ENCODE measurements at places on chromosomes 16 and 17. TPM values are rescaled to one million over a fixed set of nuclear protein-coding genes. Genes with fewer than 3 reads are reported as not detected.

GRCh38 chr16:55555436-55555835 lies 11.0 kb upstream of the CAPNS2 start:
- no peak overlapping the region for H3K27ac ChIP-seq
- H3K4me1 ChIP-seq = no peaks in the 10 kb centered on the region
- H3K4me3 ChIP-seq = no peak overlapping the region
- no peak for DNase-seq
- H3K36me3 ChIP-seq = no peaks in the 10 kb centered on the region

- peaks cover 28% of the 10 kb centered on the region for H3K27me3 ChIP-seq
- H3K4me3 ChIP-seq = no peak overlapping the region
- H3K36me3 ChIP-seq = no peaks in the 10 kb centered on the region
- no peaks in the 10 kb centered on the region for H3K4me1 ChIP-seq
Measured at GRCh38 chr17:68580236-68580770, 20.9 kb downstream of the FAM20A start.

DNA sequence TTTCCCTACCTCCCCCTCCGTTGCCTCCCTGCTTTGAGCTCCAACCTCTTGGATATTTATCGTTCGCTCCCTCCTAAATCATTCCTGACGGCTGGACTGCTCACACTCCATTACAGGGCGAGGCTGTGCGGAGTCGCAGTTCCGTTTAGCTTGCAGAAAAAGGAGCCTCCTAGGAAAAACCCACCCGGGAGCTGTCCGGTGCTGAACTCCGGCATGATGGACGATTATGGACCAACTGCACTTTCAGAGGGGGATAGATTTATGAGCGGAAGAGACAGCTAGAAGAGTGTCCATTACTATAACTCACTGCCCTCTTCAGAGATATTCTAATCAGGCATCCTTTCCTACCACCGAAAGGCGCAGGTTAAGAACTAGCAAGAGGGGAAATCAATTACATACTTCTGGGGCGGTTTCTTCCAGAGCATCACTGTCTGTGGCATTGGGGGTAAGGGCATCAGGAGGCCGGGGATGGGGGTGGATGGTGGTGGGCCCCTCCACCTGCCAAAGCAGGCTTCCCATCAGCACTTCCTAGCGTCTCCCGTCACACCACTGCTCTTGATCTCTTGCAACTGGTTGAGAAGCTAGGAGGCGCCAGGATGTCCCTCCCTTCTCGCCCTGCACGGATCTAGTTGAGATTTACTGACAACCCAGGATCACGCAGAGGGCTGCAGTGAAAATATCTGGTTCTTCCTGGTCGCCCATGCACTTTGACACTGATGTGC lies 251.2 kb downstream of the ENGASE start:
- no peaks in the 10 kb centered on the region for H3K36me3 ChIP-seq
- H3K4me1 ChIP-seq = no peaks in the 10 kb centered on the region
- DNase-seq = peak; percentile 37
- no peak overlapping the region for H3K4me3 ChIP-seq
- no peak overlapping the region for H3K27ac ChIP-seq

DNA sequence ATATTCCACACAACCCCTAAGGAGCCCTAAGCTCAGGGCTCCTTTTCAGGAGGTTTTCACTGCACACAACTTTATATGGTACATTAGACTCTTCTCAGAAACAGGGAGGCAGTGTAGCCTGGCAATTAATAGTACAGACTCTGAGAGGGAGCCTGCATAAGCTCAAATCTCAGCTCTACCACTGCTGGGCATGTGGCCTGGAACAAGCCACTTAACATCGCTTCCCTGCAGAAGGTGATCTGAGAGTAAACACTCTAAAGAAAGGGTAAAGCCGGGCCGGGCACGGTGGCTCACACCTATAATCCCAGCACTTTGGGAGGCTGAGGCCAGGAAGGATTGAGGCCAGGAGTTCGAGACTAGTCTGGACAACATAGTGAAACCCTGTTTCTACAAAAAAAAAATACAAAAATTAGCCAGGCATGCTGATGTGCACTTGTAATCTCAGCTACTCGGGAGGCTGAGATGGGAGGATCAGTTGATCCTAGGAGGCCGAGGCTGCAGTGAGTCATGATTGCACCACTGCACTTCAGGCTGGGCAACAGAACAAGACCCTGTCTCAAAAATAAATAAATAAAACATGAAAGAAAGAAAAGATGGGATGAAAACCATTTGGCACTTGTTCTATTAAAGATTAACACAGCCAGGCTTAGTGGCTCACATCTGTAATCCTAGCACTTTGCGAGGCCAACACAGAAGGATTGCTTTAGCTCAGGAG lies 70.7 kb upstream of the DNAJA2 start:
- H3K36me3 ChIP-seq = no peaks in the 10 kb centered on the region
- no peak for DNase-seq
- H3K4me3 ChIP-seq = no peak overlapping the region
- no peaks in the 10 kb centered on the region for H3K4me1 ChIP-seq

- no peak for DNase-seq
- H3K4me3 ChIP-seq = no peak overlapping the region
- no peaks in the 10 kb centered on the region for H3K27me3 ChIP-seq
- H3K27ac ChIP-seq = no peak overlapping the region
- no peaks in the 10 kb centered on the region for H3K4me1 ChIP-seq
Measured at GRCh38 chr17:61755668-61756067, 107.7 kb downstream of the BRIP1 start.

- H3K4me3 ChIP-seq = no peak overlapping the region
- DNase-seq = no peak
- no peaks in the 10 kb centered on the region for H3K36me3 ChIP-seq
- H3K27me3 ChIP-seq = no peaks in the 10 kb centered on the region
Measured at GRCh38 chr16:79848719-79849118, 248.2 kb upstream of the MAF start.

GRCh38 chr17:3039736-3040135 lies 23.7 kb downstream of the OR1D5 start:
- no peaks in the 10 kb centered on the region for H3K27me3 ChIP-seq
- no peak overlapping the region for H3K4me3 ChIP-seq
- no peaks in the 10 kb centered on the region for H3K4me1 ChIP-seq
- no peaks in the 10 kb centered on the region for H3K36me3 ChIP-seq
- no peak for DNase-seq
- H3K27ac ChIP-seq = no peak overlapping the region

- H3K36me3 ChIP-seq = peaks cover 42% of the 10 kb centered on the region
- no peaks in the 10 kb centered on the region for H3K27me3 ChIP-seq
Measured at GRCh38 chr17:37543637-37544052, 54.0 kb downstream of the DUSP14 start.

DNA sequence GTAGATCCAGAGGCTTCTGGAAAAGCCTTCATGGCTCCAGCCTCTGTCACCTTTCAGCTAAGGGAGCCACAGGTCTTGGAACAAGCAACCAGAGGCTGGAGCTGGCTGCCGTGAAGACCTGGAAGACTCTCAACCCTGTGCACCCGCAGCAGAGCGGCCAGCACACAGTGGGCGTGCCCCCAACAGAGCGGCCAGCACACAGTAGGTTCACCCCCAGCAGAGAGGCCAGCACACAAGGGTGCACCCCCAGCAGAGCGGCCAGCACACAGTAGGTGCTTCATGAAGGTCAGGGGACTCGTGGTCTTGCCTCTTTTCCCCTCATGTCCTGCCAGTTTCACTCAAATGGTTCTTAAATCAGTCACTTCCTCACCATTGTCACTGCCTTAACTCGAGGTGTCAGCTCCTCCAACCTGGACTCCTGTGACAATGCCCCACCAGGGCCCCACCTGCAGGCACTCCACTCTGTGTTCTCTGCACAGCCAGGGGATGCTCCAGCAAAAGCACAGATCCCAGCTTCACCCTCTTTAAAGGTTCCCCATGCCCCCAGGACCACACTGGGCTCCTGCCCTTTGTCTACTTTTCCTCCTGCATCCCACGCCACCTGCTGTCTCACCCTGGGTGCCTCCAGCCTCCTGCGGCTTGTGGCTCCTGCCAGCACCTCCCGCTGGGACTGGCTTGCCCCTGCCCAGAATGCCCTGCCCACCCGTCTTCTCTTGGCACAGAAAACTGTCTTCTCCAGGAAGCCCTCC lies 42.4 kb upstream of the DOC2B start:
- H3K36me3 ChIP-seq = no peaks in the 10 kb centered on the region
- H3K4me3 ChIP-seq = no peak overlapping the region
- peaks cover 19% of the 10 kb centered on the region for H3K27me3 ChIP-seq
- no peaks in the 10 kb centered on the region for H3K4me1 ChIP-seq
- DNase-seq = no peak
- no peak overlapping the region for H3K27ac ChIP-seq

DNA sequence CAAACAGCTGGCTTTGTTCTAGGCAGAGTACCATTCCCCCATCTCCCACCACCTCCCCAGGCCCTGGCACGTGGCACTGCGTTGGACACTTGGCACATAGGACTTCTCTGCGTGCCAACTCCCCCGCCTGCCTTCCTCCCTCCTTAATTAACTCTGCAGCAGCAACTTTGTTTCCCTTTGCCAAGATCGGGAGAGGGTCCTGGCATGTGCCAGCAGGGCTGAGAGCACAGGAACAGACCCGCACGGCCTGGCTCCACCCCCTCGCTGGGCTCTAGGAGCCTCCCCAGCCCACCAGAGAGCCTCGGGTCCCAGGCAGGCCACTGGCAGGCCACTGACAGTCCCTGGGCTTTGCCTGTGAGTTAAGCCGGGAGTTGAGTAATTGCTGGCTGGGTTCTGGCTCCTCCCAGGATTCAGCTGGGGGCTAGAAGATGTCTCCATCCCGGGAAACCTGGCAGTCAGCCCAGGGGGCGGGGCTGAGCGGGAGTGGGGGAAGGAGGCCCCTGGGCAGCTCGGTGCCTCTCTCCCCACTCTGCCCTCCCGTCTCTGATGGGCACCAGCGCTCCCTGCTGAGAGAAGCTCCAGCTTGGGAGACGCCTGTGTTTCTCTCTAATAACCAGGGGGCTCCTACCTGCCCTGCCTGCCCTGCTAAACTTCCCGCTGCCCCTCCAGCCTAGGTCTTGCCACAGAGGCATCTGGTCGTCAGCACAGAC lies 224.0 kb upstream of the TNRC6C start:
- DNase-seq = peak; percentile 48
- no peaks in the 10 kb centered on the region for H3K4me1 ChIP-seq
- no peaks in the 10 kb centered on the region for H3K36me3 ChIP-seq
- no peak overlapping the region for H3K27ac ChIP-seq
- peaks cover 44% of the 10 kb centered on the region for H3K27me3 ChIP-seq

DNA sequence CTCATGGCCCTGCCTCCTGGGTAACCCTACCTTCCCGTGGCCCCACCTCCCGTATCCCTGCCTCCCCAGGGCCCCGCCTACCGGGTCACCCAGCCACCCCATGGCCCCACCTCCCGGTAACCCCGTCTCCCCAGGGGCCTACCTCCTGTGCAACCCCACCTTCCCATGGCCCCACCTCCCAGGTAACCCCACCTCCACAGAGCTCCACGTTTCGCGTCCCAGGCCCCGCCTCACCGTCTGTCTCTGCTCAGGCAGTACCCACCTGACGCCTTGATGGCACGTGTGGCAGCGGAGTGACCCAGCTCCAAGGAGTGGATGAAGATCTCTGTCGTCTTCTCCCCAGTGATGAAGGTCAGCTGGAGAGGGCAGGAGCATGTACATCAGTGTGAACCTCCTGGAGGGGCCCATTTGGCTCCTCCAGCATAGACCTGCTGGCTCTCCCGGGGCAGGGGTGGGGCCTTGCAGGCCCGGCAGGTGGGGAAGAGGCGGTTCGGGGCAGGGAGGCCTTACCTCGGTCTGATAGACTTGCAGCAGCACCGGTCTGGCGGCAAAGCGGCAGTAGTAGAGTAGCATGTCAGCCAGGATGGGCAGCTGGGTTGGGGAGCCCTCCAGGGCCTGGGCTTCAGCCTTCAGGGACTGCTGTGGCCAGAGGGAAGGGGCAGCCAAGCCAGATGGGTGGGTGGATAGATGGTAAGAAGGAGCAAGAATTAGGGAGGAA lies 18.7 kb upstream of the PIK3R6 start:
- H3K27me3 ChIP-seq = no peaks in the 10 kb centered on the region
- no peak overlapping the region for H3K27ac ChIP-seq
- H3K36me3 ChIP-seq = no peaks in the 10 kb centered on the region
- H3K4me3 ChIP-seq = no peak overlapping the region
- H3K4me1 ChIP-seq = peaks cover 15% of the 10 kb centered on the region

CA7 gene
- total RNA-seq = not detected

- no peak for DNase-seq
- H3K27ac ChIP-seq = no peak overlapping the region
- H3K36me3 ChIP-seq = no peaks in the 10 kb centered on the region
- H3K4me3 ChIP-seq = no peak overlapping the region
Measured at GRCh38 chr16:947255-947921, 23.4 kb downstream of the LMF1 start.

DNA sequence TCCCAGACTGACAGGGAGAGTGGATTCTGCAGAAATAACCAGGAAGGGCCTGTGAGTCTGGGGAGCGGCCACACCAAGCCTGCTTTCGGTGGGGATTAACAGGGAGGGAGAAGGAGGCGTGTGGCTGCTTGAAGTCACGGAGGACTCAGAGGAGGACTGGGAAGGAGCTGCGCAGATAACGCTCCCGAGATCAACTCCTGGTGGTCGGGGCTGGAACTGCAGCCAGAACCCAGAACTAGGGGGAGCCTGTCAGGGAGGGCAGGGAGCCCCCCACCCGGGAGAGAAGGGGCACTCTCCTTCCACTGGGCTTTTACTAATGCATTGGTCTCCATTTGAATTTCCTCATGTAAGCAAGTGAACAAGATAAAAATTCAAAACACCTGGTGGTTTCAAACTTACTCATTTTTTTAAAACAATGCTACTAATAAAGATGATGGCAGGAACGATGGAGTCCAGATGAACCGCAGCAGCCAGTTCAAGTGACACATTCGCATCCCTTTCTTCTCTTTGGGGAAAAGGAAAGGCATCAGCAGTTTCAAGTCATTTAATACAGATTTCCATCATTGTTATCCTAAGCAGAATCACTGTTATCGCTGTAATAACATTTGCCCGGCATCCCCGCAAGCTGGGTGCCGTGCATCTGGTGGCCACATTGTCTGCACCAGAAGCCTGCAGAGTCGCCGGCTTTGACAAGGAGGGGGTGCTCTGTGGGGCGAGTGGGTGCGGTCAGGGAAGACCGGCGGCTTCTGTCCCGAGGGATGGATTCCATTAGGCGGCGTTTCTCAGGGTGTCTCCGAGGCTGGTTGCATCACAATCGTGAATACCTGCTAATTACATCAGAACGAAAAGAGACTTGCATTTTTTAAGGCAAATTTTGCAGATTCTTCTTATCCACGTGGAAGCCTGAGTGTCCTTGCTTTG lies 183.0 kb downstream of the FOXL1 start:
- H3K36me3 ChIP-seq = no peaks in the 10 kb centered on the region
- peak; percentile 79 for DNase-seq
- H3K27ac ChIP-seq = no peak overlapping the region
- H3K4me3 ChIP-seq = no peak overlapping the region
- H3K4me1 ChIP-seq = no peaks in the 10 kb centered on the region

ABCA10 gene
- 0.16 TPM for total RNA-seq

ATP2A3 gene
- total RNA-seq = 103 TPM

DNA sequence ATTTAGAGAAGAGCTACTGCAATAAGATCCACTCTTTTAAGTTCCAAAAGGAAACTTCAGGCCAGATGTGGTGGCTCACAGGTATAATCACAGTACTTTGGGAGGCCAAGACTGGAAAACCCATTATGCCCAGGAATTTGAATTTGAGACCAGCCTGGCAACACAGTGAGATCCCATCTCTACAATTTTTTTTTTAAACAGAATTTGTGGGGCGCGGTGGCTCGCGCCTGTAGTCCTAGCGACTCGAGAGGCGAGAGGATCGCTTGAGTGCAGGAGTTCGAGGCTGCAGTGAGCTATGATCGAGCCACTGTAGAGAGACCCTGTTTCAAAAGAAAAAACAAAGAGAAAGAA lies 793 bp downstream of the COG7 start:
- H3K36me3 ChIP-seq = peaks cover 4% of the 10 kb centered on the region
- H3K4me1 ChIP-seq = peaks cover 12% of the 10 kb centered on the region
- peak overlapping the region; percentile 68 for H3K27ac ChIP-seq
- DNase-seq = no peak
- H3K27me3 ChIP-seq = no peaks in the 10 kb centered on the region

All from K562 (cell line).